ENCODE measurements at places on chromosomes 7 and 10. TPM values are rescaled to one million over a fixed set of nuclear protein-coding genes. Genes with fewer than 3 reads are reported as not detected.
A peak's percentile ranks its signal among the peaks of the same experiment; 100 is the strongest.

DNA sequence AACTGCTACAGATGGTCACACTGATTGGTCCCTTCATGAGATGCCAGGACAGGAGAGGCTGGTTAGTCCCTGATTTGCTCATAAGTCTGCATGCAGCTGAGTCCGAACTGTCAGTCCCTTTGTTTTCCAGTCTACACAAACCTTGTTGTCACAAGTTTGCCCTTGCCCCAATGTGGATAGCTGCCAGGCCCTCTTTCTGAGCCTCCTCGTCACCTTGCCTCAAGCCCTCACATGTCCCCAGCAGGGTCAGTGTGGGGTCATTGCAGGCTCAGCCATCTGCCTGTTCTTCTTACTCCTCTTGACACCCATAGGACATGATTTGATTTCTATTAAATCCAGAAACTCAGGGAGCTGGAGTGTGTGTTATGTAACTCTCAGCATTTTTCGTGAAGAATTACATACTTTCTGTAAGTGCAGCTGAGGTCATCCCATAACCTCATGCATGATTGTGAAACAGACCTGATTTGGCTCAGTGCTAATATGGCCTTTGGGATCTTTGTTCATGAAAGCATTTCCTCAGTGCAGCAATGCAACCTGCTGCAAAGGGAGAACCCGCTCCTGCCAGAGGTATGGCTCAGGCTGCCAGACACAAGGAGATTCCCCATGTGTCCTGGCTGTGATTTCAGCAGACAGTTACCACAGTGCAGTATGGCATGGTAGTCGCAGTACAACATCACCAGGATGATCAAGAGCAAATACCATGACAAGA, 70.0 kb upstream of the ZMIZ2 start:
- DNase-seq = no peak

DNA sequence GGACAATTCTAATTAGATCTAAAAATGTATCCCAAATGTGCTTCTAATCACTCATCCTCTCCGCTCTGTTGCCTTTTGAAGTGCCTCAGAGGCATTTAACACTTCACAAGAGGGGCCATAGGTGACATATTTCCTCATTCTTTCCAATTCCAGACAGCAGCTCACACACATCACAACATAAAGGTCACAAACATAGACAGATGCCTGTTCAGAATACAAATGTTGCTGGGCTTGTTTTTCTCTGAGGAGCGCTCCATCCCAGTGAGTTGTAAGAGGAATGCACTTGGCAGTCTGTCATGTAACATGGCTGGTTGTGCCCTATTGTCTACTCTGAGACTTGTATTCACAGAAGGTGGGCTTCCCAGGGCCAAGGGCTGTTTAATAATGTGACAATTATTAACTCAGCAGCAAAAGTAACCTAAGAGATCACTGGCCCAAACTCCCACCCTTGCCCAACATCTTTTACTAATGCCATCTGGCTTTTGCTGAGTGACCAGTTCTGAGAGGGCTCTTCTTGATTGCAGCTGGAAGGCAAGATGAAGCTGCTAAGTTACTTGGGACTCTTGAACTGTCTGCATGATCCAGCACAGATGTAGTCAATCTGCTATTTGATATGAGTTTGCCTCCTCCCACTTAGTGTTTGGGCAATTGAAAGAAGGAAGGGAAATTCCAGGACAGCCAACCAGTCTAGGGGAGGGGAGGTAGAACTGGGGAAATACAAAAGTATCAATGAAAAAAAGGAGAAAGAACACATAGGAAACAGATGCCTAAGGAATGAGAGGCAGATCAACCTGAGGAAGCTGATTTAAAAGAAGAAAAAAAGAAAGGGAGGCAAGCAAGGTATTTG, 13.6 kb downstream of the PON2 start:
- no peak for DNase-seq

DNA sequence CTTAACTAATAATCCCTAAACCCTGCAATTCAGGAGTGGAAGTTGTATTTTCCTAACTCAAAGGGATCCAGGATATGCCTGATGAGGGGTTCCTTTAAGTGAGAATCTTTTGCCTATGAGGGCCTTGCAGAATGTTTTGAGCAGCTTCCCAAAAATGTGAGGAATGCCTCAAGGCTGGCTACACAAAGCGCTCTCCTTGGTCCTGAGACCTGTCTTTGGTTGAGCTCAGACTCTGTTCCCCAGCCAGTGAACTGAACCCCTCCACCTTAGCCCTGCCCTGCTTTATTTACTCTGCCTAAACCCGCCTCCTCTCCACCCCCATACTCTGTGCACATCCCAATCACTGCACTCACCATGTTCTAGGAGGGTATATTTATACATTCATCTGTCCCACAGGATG, 108.6 kb downstream of the NRCAM start:
- no peak for DNase-seq

DNA sequence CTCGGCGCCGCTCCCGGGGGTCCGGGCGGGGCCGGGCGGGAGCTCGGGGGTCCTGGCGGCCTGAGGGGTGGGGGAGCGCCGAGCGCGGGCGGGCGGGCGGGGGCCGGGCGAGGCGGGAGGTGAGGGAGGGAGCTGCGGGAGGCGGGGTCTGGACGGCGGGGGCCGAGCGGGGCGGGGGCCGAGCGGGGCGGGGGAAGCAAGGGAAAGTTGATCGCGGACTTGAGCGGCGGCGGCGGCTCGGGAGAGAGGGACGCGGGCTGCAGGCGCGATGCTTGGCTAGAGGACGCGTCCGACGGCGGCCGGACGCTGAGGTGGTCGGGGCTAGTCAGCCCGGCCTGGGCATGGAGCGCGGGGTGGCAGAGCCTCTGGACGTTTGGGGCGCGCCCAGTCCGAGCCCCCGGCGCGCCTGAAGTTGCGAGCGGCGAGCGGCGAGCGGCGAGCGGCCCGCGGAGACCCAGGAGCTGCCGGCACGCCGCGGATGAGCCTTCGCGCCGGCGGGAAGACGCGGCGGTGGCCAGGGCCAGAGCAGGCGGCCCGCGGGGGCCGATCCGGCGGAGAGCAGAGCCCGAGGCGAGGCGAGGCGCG, at the start of gene CDH23:
CDH23 (plus strand) TSS at position 210 of the 585 bp plus-strand sequence. CDS start 42,912 bp downstream, outside the sequence.
- DNase-seq = no peak

DNA sequence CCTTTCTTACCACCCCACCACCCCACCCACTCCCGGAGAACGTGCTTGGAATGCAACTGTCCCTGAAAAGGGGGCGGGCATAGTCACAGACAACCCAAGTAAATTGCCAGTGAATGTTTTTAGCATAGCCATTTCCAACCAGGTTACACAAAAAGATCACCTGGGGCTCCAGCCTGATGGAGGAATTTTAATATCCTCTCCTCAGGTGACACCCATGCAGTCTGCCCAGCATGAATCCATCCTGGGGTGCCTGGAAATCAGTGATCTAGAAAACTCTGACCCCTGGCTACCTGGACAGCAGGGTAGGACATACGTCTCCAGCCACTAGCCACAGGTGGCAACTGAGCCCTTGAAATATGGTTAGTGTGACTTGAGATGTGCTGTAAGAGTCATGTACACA, 61.1 kb downstream of the SORBS1 start:
- DNase-seq = no peak

DNA sequence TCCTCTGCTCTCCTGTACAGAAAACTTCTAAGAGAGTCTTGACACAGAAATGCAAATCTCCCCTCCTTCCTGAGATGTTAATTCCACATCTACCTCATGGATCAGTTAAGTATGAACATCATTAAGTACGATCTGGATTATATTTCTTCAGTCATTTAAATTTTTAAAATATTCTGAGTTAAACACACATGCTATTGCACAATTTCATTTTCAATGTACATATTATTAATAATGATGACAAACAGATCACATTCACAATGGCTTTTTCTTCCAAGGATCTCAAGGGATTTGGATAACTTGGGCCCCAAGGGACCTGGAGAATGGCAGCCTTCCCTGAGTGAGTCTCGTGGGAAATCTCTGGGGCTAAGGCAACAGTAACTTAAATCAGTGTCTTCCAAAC, 16.2 kb downstream of the BEND7 start:
- no peak for DNase-seq

GRCh38 chr10:102919246-102919959, 1.3 kb downstream of the CNNM2 start:
- peak; percentile 50 for DNase-seq

GRCh38 chr10:43965033-43965917, 316.6 kb upstream of the ZNF32 start:
- DNase-seq = peak; percentile 13

- no peak for DNase-seq
Measured at GRCh38 chr7:67653856-67654454, 657.3 kb downstream of the TYW1 start.

DNA sequence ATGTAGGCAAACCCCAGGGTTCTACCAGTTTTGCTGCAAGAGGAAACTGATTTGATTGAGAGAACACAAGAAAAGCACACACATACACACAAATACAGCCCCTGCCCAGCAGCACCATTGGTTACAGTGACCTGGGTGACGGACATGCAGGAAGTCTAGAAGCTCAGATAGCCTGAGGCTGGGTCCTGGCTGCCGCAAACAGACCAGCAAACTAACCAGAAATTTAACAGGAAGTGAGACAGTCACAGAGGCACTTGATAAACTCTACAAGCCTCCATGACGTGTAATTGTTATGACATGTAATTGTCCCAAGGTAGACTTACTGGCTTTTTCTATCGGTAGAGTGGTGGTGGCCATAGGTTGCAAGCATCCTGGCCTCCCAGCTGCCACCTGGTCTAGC, 58.9 kb downstream of the PRKAR2B start:
- DNase-seq = no peak

- no peak for DNase-seq
Measured at GRCh38 chr7:96449094-96449493, 127.2 kb upstream of the SLC25A13 start.

DNA sequence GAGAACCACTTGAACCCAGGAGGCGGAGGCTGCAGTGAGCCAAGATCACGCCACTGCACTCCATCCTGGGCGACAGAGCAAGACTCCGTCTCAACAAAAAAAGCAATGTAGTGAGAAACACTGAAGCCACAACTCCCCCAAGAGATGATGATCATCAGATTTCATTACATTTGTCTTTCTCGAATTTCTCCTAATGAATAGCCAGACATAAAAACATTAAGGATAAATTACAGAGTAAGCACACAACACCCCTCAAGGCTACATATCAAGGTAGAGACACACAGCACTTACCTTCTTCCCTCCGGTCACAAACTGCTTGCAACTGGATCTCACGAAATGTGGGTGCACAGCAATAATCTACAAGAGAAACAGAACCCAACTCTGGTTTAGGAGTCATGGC, 91.5 kb downstream of the VPS41 start:
- no peak for DNase-seq

GRCh38 chr10:63744060-63744941, 223.1 kb downstream of the REEP3 start:
- no peak for DNase-seq

DNA sequence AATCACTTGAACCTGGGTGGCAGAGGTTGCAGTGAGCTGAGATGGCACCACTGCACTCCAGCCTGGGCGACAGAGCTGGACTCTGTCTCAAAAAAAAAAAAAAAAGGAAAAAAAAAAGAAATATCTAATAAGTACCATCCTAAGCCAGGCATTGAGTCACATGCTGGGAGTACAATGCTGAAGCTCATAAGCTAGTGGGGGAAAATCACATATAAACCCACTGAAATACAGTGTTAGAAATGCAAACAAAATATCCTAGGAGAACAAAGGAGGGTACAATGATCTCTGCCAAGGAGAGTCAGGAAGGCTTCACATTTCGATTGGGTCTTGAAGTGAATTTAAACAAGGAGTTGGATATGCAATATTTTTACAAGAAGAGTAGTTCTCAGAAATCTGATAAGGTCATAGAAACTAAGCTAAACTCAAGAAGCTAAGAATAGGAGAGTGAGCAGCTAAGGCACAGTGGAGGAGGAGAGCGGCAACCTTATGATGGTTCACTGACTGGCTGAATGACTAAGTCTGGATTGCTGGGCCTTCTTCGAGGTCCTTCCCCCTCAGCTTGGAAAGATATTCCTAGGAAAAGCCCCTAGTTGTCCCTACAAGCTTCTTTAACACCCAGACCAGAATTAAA, 115.5 kb downstream of the PHTF2 start:
- no peak for DNase-seq

GRCh38 chr7:116316838-116317628, 106.7 kb downstream of the TES start:
- DNase-seq = no peak

Gene NPC1L1
- total RNA-seq = 16.4 TPM

Gene CCL24
- 2.1 TPM for total RNA-seq

Gene EIF5AL1
- 0.05 TPM for total RNA-seq

Gene CFAP43
- total RNA-seq = 0.17 TPM

Gene CLDN4
- total RNA-seq = 0.37 TPM

Gene DNAJC9
- 45.5 TPM for total RNA-seq

Gene HPS1
- 19.9 TPM for total RNA-seq

Gene PIK3AP1
- 43.0 TPM for total RNA-seq

Gene DLX6
- total RNA-seq = not detected

Gene PRXL2A
- 51.2 TPM for total RNA-seq

Gene SPDYE3
- total RNA-seq = not detected

Data from liver (tissue), 10 donors.